ENCODE measurements at places on chromosomes 16 and 17.

DNA sequence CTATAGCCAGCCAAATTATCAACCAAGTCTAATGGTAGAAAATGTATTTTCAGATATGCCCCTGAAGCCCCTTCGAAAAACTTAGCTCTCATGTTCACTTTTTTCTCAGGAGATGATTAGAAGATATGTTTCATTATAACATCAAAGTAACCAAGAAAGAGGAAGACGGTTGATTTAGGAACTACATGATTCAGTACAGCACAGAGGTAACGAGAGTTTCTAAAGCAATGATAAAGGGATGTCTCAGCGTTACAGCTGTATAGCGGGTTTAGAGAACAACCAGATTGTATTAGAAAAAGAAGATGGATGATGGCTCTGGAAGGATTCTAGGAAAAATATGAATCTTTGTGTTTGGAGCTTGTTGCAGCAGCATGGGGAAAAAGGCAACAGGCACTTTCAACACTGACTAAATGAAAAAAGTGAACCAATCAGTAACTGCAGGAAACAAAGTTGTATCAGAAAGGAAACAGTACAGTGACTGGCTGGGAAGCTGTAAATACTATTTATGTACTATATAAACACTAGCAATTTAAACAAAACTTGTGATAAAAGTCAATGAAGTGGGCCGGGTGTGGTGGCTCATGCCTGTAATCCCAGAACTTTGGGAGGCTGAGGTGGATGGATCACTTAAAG, 21.5 kb downstream of the MBTD1 start:
- no peak for DNase-seq

- no peak for DNase-seq
Observed at GRCh38 chr17:79607940-79608623, 2.8 kb downstream of the RBFOX3 start.

- no peak for DNase-seq
Observed at GRCh38 chr17:69706127-69706526, 291.6 kb downstream of the MAP2K6 start.

DNA sequence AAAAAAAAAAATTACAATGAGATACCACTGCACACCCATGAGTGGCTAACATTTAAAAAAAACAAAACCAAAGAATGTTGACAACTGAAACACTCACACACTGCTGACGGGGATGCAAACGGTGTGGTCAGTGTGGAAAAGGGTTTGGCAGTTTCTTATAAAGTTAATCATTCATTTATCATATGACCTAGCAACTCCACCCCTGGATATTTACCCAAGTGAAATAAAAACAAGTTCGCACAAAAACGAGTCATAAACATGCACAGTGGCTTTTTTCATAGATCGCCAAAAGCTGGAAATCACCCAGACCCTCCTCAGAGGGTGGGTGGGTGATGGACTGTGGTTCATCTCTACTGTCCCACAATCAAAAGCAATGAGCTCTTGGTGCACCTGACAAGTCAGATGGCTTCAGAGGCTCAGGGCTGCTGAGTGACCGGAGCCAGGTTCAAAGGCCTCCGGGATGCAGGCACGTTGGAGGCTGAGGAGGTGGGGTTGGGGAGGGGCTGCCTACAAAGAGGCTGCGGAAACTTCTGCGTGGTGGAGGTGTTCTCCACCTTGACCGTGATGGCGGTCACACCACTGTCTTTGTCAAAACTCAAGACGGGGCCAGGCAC, 14.2 kb downstream of the RAB40B start:
- no peak for DNase-seq

DNA sequence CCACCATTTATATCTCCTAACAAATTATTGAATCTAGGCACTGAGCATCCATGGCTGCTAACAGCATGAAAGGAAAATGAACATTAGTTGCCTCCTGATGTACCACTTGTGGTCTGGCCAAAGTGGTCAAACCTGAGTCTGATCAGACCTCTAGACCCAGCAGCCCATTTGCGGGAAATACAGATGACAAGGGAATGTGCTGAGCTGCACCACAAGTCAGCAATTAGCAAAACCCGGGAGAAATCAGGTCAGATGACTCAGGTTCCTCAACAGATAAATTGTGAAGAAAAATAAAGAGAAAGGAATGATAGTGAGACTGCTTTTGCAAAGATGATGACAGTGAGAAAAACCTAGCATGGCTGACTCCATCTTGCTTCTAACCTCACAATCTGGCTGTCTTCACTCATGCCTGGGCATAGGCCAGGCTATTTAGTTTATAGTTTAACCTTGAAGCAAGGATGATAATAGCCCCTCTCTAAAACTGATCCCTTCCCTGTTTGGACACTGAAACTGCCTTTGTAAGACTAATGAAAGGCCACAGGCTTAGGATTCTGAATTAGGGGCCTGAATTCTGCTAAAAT, 142.7 kb upstream of the ASIC2 start:
- no peak for DNase-seq

- DNase-seq: no peak
Observed at GRCh38 chr17:77449908-77450741, 309.4 kb downstream of the SEC14L1 start.

GRCh38 chr16:72457243-72457940, 285.4 kb upstream of the PMFBP1 start:
- no peak for DNase-seq
